ENCODE measurements at places on chromosomes 4 and X.

DNA sequence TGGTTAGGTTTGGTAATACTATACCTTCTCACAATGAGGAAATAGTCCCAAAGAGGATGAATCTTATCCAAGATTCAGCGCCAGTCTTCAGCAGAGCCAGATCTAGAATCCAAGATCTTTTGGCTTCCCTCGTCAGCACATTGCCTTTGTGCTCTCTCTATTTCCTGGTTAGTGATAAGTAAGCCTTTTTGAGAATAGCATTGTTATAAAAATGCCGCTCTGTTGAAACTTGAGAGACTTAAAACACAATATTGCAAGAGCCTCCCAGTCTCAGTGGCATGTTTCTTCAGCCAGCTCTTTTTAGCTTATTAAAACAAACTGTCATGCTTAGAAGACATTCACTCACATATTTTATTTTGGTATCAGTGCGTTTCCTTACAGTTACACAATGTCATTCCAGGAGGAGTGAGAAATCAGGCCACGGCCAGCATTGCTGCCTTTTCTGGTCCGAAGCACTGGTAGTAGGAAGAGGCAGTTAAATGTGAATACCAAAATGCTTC lies 141.4 kb downstream of the KLHL8 start:
- no peak for DNase-seq

GRCh38 chr4:45349859-45350258 lies 623.5 kb upstream of the GNPDA2 start:
- DNase-seq: no peak

GRCh38 chrX:54786967-54787366 lies 11.1 kb downstream of the ITIH6 start:
- peak; percentile 17 for DNase-seq

GRCh38 chr4:87499403-87500091 lies 29.6 kb downstream of the SPARCL1 start:
- no peak for DNase-seq

GRCh38 chr4:99710681-99711345 lies 53.2 kb upstream of the C4orf54 start:
- no peak for DNase-seq

DNA sequence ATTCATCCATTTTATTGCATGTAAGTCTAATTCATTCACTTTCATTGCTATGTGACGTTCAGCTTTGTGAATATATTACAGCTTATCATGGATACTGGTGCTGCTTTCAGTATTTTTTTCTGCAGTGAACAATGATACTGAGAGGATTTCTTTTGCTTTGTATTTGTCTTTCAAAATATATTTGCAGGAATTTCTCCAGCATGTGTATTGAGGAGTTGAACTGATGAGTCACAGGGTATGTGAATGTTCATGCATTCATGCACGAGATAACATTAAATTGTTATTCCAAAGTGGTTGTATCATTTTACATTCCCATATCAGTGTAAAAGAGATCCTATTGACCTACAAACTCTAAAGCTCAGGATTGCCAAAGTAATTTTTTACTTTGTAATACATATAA lies 283.8 kb upstream of the ARSJ start:
- no peak for DNase-seq

- DNase-seq: no peak
Measured at GRCh38 chr4:85498068-85498733, 23.3 kb downstream of the ARHGAP24 start.

- DNase-seq: peak; percentile 19
Measured at GRCh38 chr4:48340276-48340964, 909 bp upstream of the SLAIN2 start.

DNA sequence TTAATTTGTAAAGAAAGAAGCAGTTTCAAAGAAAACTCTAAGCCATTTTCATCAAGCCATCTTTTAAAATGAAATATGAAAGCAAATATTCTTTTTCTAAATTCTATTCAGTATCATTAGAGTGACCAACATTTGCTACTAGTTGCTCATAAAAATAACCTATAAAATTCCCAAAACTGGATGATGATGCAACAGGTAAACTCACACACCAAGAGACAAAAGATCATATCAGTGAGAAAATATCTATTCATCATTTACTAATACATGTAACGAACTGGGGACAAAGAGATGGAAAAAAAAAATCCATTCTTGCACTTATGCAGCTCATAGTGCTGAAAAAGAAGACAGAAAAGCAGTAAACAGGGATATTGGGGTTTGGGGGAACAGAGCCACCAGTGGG lies 48.1 kb downstream of the PDGFC start:
- DNase-seq: no peak

GRCh38 chrX:7047951-7048350 lies 99.6 kb upstream of the STS start:
- DNase-seq: no peak

- DNase-seq: no peak
Measured at GRCh38 chrX:110851780-110852179, 56.2 kb upstream of the CHRDL1 start.

DNA sequence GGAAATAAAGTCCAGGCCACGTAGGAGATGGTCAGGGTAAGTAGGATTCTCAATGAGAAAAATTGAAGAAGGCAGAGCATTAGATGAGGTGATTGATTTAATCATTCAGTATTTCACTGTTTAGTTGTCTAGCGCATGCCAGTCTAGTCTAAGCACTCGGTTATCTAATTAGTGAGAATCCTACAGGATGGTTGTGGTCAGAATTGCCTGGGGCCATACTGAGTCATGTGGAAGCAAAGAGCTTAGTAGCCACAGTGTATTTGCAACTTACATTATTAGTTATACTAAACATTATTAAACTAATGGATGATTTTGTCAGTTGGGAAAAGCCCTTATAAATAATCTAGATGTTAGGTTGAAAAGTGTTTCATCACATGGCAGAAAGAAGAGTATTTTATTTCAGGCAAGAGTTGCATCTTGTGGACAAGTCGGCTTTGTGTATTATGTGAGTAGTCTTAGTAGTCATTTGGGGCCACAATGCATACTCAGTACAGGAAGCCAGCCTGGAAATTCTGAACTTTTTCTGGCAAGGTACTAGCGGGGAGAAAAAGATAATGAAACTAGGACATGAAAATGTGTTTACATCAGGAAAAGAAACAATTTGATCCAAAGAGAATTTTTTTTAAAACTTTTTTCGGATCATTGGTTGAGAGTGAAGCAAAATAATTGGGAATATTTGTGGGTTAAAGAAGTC lies 31.9 kb downstream of the CPEB2 start:
- DNase-seq: no peak

- DNase-seq: no peak
Measured at GRCh38 chr4:145580906-145581305, 38.3 kb upstream of the MMAA start.

DNA sequence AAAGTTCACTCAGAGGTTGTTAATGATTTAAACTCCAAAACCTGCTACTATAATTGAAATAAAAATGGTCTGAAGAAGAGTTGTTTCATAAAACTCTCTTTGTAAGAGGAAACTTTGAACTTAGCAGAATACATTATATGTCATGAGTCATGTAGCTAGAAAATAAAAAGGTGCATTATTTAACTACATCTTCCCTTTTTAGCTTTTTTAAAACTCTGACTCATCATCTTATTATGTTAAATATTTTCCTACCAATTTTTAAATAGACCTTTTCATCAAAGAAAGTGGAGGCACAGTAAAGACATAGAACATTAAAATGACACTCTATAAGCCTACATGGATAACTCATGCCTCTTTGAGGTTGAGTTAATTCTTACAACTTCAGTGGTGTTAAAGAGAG lies 1.2 kb upstream of the ZNF827 start:
- no peak for DNase-seq

- no peak for DNase-seq
Measured at GRCh38 chr4:16952462-16952871, 54.0 kb upstream of the LDB2 start.

- no peak for DNase-seq
Measured at GRCh38 chrX:5998456-5998855, 230.2 kb downstream of the NLGN4X start.

GRCh38 chrX:11367609-11368430 lies 74.6 kb downstream of the AMELX start:
- no peak for DNase-seq

- DNase-seq: no peak
Measured at GRCh38 chrX:70445951-70446350, 1.3 kb downstream of the DLG3 start.

- DNase-seq: no peak
Measured at GRCh38 chr4:118888666-118889311, at the start of gene SYNPO2. Gene SYNPO2, plus strand, starts transcription at chr4:118888854. Its CDS starts 183 bp downstream, at chr4:118889037.

GRCh38 chrX:2698604-2699003 lies 7.5 kb downstream of the CD99 start:
- DNase-seq: no peak

GRCh38 chr4:183306811-183307210 lies 13.3 kb downstream of the CLDN22 start:
- DNase-seq: no peak

DNA sequence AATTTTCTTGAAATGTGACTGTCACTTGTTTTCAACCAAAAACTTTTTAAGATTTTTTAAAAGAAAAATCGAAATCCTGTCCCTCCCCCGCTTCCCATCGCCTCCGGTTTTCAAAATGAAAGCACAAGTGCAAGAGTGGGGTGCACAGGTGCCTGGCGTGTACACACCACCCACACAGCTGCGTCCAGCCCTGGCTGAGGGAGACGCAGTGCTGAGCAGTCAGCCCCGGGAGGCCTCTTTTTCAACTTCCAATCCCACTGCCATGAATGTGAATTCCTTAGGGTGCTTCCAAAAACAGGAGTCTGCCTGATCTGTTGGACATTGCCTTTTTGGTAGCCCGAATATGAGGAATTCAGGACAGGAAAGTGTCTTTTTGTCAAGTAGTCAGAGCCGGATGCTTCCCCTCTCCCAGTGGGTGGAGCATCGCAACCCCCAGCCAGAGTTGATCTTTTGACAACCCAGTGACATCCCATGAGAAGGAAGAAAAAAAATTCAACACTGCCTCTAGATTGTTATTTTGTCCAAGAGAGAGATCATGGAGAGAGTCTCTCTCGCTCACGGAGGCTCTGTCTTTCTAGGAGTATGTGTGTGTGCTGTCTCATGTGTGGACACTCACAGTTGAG lies 8.9 kb downstream of the PRRG3 start:
- no peak for DNase-seq

DNA sequence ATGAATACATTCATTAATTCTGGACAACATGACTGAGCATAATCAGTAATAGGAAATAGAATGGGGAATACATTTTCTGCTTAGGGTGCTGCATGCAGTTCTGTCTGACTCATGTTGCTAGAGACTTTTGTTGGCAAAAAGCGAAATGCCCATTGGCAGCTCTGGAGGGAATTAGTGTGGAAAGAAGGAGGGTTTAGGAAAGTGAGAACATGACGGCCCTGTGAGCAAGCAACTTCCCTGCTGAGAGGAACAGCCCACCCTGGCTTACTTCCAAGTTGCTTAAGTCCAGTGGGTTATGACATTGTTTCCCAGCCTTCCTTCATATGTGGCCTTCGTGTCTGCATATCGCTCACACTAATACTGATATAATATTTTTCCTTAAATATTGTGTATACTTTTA lies 13.8 kb downstream of the MAD2L1 start:
- no peak for DNase-seq

Measured in stimulated activated CD4-positive, alpha-beta T cell treated with anti-CD3 and anti-CD28 coated beads, Interleukin-4, amount 100 ng/mL, for 4 hours (primary cell).